ENCODE measurements at places on chromosomes 3 and 15.

GRCh38 chr15:52567871-52568600 lies 794 bp downstream of the ARPP19 start:
- no peaks in the 10 kb centered on the region for H3K27me3 ChIP-seq
- H3K27ac ChIP-seq = peak overlapping the region; percentile 96
- DNase-seq = no peak
- H3K4me3 ChIP-seq = peak overlapping the region; percentile 99
- H3K36me3 ChIP-seq = no peaks in the 10 kb centered on the region

DNA sequence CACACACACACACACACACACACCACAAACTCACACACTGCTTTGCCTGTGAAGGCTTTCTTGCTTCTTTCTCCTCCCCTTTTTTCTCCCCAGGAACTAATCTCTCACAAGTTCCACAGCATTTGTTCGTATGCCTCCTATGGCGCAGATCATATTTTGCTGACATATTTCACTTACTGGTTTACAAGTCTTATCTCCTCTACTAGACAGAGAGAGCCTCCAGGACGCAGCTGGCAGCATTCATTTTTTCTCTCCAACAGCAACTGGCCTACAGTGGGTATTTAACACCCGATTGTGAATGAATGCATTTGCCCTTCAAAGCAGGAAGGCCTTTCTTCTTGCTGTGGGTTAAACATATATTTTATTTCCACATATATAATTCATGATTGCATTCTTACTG lies 47.0 kb upstream of the DLG1 start:
- no peaks in the 10 kb centered on the region for H3K27me3 ChIP-seq
- H3K4me1 ChIP-seq = peaks cover under 1% of the 10 kb centered on the region
- no peak for DNase-seq
- no peak overlapping the region for H3K27ac ChIP-seq

DNA sequence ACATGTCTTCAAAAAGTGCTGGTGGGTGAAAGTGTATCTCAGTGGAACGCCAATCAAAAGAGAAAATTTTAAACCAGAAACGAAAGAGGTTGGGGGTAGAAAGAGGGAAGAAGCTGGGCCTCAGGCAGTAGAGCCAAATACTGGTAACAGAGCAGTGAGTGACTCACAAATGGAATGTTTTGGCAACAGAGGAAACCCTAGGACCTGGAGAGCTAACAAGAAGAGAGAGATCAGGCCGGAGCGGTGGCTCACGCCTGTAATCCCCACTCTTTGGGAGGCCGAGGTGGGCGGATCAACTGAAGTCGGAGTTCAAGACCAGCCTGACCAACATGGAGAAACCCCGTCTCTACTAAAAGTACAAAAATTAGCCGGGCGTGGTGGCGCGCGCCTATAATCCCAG lies 450.8 kb upstream of the NAALADL2 start:
- no peaks in the 10 kb centered on the region for H3K27me3 ChIP-seq
- no peak overlapping the region for H3K27ac ChIP-seq
- H3K36me3 ChIP-seq = no peaks in the 10 kb centered on the region
- peak; percentile 18 for DNase-seq
- no peaks in the 10 kb centered on the region for H3K4me1 ChIP-seq
- no peak overlapping the region for H3K4me3 ChIP-seq

DNA sequence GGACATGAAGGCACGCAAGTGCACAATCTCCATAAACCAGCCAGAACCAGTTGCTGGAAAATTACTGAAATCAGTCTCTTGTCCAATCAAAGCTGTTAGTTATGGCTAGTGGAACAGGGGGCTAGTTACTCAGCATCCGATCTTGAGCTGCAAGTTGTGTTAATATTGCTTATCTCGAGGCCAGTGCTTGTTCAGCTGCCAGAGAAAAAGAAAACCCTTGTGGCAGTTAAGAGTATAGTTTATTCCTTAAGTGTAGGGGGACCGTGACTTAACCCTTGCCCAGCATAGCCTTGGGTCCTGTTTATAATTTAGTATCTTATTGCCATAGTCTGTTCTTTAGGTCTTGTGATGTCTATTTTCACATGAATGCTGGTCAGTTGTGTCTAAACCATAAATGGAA lies 268.5 kb downstream of the CD47 start:
- H3K27ac ChIP-seq = no peak overlapping the region
- no peaks in the 10 kb centered on the region for H3K36me3 ChIP-seq
- H3K27me3 ChIP-seq = no peaks in the 10 kb centered on the region
- no peak overlapping the region for H3K4me3 ChIP-seq
- no peaks in the 10 kb centered on the region for H3K4me1 ChIP-seq

GRCh38 chr3:35393901-35394799 lies 245.2 kb upstream of the ARPP21 start:
- DNase-seq = peak; percentile 25
- no peak overlapping the region for H3K4me3 ChIP-seq
- H3K4me1 ChIP-seq = no peaks in the 10 kb centered on the region
- no peaks in the 10 kb centered on the region for H3K27me3 ChIP-seq

DNA sequence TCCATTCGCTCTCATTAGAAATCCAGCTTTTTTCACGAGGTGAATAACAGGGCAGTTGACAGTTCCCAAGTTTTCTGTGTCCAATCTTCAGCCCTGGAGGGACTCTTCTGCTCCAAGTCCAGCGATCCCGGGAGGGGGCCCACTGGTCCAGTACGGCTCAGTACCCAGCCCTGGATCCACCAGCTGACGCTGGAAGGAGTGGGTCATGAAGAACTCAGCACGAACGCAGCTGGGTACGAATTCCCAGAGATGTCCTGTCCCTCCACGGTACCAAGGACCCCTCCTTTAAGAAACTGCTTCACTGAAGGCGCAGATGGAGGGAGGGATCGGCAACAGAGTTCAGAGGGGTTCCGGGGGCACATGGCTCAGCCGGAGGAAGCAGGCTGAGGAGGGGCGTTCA lies 16.5 kb upstream of the CLK3 start:
- no peak overlapping the region for H3K4me3 ChIP-seq
- H3K27me3 ChIP-seq = no peaks in the 10 kb centered on the region
- DNase-seq = no peak
- no peak overlapping the region for H3K27ac ChIP-seq
- H3K36me3 ChIP-seq = peaks cover 2% of the 10 kb centered on the region

- no peaks in the 10 kb centered on the region for H3K36me3 ChIP-seq
- no peaks in the 10 kb centered on the region for H3K27me3 ChIP-seq
- DNase-seq = peak; percentile 57
- no peaks in the 10 kb centered on the region for H3K4me1 ChIP-seq
- H3K27ac ChIP-seq = no peak overlapping the region
- no peak overlapping the region for H3K4me3 ChIP-seq
Measured at GRCh38 chr15:82105451-82106215, 59.8 kb upstream of the MEX3B start.

DNA sequence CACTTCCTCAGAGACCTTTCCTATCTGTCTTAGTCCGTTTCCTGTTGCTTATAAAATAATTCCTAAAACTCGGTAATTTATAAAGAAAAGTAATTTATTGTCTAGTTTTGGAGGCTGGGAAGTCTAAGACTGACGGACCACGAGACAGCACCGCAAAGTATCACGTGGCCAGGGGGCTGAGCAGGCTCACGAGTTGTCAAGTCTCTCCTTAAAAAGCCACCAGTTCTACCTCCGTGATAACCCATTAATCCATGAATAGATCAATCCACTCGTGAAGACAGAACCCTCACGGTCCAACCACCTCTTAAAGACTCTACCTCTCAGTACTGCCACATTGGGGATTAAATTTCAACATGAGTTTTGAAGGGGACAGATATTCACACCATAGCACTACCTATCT lies 821 bp downstream of the LINS1 start:
- no peaks in the 10 kb centered on the region for H3K27me3 ChIP-seq
- DNase-seq = peak; percentile 19
- H3K4me3 ChIP-seq = peak overlapping the region; percentile 99

- no peak overlapping the region for H3K4me3 ChIP-seq
- no peaks in the 10 kb centered on the region for H3K36me3 ChIP-seq
- no peak overlapping the region for H3K27ac ChIP-seq
- DNase-seq = no peak
- H3K27me3 ChIP-seq = no peaks in the 10 kb centered on the region
- H3K4me1 ChIP-seq = no peaks in the 10 kb centered on the region
Measured at GRCh38 chr3:156463123-156463522, 91.8 kb downstream of the SSR3 start.

DNA sequence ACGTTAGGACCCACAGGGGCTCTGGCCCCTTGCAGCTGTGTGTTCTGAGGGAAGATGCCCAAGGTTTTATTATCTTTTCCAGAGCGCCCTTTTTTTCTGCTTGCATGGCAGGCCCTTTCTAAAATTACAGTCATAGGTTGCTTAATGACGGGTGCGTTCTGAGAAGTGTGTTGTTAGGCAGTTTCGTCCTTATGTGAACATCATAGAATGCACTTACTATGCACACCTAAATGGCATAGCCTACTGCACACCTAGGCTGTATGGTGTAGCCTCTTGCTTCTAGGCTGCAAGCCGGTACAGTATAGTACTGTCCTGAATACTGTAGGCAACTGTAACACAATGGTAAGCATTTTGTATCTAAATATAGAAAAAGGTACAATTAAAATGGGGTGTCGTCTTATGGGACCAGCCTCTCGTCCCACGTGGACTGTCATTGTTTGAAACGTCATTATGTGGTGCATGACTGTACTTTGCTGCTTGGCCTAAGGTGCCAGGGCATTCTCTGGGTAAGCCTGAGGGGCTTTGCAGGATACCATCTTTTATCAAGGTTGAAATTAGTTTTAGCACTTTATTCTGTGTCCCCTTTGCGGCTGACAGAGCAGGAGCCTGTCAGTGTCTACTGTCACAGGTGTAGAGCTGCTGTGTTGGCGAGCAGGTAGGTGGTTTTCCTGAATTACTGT lies 10.9 kb downstream of the KLF13 start:
- DNase-seq = no peak
- no peaks in the 10 kb centered on the region for H3K27me3 ChIP-seq
- no peak overlapping the region for H3K27ac ChIP-seq
- H3K4me3 ChIP-seq = no peak overlapping the region

GRCh38 chr3:195212749-195213375 lies 58.1 kb downstream of the XXYLT1 start:
- no peaks in the 10 kb centered on the region for H3K36me3 ChIP-seq
- no peak overlapping the region for H3K27ac ChIP-seq
- peaks cover 4% of the 10 kb centered on the region for H3K4me1 ChIP-seq

- no peak overlapping the region for H3K27ac ChIP-seq
- DNase-seq = no peak
- H3K36me3 ChIP-seq = no peaks in the 10 kb centered on the region
- no peak overlapping the region for H3K4me3 ChIP-seq
Measured at GRCh38 chr15:52309154-52309548, 13.5 kb upstream of the MYO5C start.

DNA sequence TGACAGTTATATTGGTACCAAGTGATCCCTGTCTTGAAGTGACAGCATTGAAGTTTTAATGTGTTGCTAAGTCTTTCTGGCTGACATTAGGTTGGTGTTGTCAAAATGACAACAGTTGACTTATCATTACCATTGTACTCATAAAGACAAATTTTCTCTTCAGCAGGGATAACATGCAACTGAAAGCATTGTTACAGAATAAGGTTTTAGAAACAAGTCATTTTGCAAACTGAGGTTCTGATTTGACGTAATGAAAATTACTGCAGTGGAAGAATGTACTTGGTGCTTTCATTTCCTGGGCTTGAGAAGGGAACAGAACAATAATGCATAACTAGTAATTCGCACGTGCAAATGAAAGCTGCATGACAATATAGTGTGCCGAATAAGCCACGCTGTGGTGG lies 75.1 kb downstream of the MOBP start:
- H3K4me1 ChIP-seq = peaks cover 2% of the 10 kb centered on the region
- H3K36me3 ChIP-seq = no peaks in the 10 kb centered on the region
- no peak overlapping the region for H3K4me3 ChIP-seq
- no peak for DNase-seq
- H3K27ac ChIP-seq = no peak overlapping the region
- H3K27me3 ChIP-seq = no peaks in the 10 kb centered on the region

- H3K4me3 ChIP-seq = no peak overlapping the region
- H3K27me3 ChIP-seq = no peaks in the 10 kb centered on the region
- no peaks in the 10 kb centered on the region for H3K36me3 ChIP-seq
- no peak for DNase-seq
- no peak overlapping the region for H3K27ac ChIP-seq
Measured at GRCh38 chr15:66953523-66954229, 111.7 kb upstream of the SMAD3 start.

DNA sequence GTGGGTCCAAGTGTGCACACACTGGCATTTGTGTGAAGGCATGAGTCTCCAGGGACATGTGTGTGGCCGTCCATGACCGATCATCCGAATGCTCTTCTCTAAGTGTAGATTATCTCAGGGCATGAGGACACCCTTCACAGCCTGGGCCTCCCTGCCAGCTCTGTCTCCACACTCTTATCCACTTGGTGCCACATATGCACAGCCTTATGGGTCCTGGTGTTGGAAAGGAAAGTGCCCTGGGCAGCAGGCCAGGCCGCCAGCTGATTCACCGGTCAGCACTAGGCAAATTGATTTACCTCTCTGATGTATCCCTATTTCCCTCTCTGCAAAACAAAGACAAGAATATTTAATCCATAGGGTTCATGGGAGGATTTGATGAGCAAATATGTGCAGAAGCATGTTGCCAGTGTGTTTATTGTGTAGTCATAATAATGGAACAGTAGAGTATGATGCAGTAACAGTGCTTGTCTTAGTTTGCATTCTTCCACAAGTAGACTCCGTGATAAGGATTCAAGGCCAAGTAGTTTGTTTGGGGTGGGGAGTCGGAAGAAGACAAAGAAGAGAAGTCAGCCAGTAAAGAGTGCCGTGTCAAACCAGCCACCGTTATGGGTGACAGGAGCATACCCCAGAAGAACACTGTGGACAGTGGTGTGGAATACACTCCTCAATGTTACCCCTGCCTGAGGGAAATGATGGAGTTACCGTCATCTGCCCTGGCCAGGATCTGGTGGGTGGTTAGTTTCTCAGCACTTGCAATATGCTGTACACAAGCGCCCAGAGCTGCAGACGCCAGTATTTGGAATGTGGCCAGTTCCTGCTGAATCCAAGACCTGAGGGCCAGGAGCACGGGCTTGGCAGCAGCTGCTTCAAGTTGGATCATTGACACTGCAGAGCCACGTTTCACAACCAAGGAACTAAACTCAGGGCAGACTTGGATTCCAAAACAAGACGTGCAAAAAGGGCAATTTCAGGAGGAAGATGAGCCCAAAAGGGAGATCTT lies 85.1 kb downstream of the MTHFS start:
- no peaks in the 10 kb centered on the region for H3K36me3 ChIP-seq
- H3K4me1 ChIP-seq = no peaks in the 10 kb centered on the region
- H3K4me3 ChIP-seq = no peak overlapping the region
- no peaks in the 10 kb centered on the region for H3K27me3 ChIP-seq

DNA sequence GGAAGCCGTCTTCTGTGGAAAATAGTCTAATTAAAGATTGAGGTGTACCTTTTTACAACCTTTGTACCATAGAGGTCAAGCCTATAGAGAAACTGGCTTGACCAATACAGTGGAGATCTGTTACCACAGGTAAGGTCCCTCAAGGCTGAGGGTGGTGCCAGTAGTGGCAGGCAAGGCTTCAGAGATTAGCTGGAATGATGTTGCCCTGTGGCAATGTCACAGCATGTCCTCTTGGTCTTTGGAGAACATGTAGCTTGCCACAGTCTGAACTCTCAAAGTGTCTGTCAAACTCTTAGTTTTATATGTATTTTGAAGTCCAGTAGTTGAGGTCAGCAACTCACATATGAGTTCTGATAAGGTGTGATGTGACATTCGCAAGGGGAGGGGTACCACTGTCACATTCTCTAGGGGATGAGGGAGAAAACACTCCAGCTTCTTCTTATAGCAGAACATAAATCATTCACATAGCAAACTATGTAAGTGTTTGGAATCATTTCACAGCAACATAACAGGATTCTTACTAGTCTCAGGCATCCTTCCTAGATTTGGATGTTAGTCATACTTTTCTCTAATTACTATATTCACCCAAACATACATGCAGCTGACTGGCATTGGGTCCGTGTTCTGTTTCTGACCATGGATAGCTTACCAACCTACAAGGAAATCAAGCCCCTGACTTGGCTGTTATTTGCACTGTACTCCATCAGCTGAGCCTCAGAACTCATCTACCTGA lies 173.6 kb downstream of the UBE2E2 start:
- H3K4me1 ChIP-seq = no peaks in the 10 kb centered on the region
- H3K36me3 ChIP-seq = no peaks in the 10 kb centered on the region
- no peaks in the 10 kb centered on the region for H3K27me3 ChIP-seq
